ENCODE measurements at places on chromosomes 7 and 10.

DNA sequence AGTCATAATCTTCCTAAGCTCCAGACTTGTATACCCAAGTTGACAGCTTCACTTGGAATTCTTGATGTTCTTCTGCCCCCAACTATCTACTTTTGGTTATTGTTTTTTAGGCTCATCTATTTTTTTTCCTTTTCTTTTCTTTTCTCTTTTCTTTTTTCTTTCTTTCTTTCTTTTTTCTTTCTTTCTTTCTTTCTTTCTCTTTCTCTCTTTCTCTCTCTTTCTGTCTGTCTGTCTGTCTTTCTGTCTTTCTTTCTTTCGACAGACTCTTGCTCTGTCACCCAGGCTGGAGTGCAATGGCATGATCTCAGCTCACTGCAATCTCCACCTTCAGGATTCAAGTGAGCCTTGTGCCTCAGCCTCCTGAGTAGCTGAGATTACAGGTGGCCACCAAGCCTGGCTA is 36.5 kb downstream of the KMT2E start:
- DNase-seq: no peak

DNA sequence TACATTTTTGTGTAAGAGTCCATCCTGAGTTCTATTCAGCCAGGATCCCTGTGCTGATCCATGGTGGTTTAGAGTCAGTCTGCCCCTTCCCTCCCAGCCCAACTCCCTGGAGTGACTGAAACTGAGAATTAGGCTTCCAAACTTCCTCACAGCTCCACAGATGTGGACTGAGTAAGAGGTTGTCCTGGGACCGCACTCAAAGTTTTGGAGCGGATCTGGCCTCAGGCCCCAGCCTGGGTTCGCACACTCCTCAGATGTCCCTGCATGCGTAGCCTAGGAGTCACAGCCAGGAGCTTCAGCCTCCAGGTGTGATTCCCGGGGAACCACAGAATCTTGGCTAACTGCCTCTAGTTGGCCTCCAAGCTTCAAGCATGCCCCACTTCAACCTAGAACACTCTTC is 218.1 kb downstream of the C7orf25 start:
- no peak for DNase-seq

DNA sequence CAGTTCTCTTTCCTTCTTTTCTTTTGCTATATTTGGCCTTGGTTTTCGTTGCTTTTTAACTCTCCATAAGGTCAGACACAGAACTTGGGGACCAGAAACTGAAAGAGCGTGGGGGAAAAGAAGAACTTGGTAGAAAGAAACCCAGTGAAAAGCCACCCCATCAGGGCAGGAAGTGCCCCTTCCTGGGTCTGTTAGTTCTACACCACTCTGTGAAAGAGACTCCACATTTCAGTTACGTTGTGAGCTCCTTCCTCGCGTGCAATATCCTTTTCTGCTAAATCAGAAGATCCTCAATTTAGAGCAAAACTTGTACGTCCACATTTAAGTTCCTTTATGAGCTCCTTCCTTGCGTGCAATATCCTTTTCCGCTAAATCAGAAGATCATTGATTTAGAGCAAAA is 220.6 kb upstream of the FOXK1 start:
- DNase-seq: no peak

DNA sequence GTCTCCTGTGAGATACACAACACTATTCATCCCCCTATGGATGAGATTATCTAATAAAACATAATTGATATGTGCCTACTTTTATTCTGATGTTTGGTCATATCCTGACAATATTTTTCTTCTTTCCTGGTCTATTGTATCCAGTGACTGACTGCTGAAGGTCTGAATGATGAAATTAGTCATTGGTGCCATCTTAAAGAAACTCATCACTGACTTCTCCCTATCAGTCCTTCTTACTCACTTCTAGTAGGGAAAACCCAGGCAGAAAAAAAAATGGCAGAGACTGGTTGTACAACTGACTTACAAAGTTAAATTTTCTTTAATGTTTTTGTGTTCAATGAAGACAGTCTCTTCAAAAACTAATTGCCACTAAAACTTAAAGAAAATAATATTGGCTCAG is 377.4 kb downstream of the HTR7 start:
- no peak for DNase-seq

DNA sequence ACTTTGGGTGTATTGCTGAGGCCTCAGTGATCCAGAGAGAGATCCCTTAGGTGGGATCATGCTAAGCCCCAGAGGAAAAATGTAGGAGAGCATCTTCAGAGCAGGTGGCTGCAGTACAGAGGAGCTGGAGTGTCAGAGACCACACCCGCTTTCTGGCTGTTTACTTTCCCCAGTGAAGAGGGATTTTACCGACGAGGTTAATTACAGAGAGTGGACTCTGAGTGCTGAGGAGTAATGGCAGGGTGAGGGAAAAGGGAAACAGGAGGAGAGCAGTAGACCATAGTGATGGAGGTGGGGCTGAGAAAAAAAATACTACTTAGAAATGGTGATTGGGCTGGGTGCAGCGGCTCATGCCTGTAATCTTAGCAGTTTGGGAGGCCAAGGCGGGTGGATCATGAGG is 43.3 kb upstream of the HBP1 start:
- DNase-seq: no peak

GRCh38 chr7:29285444-29285793 is 90.8 kb downstream of the CHN2 start:
- no peak for DNase-seq

GRCh38 chr7:99562832-99563231 is 4.4 kb downstream of the ZNF655 start:
- DNase-seq: no peak

- no peak for DNase-seq
These were observed 100.4 kb downstream of the SGMS1 start for GRCh38 chr10:50523357-50523756.

GRCh38 chr10:5428133-5428532 is 15.8 kb downstream of the NET1 start:
- DNase-seq: no peak

DNA sequence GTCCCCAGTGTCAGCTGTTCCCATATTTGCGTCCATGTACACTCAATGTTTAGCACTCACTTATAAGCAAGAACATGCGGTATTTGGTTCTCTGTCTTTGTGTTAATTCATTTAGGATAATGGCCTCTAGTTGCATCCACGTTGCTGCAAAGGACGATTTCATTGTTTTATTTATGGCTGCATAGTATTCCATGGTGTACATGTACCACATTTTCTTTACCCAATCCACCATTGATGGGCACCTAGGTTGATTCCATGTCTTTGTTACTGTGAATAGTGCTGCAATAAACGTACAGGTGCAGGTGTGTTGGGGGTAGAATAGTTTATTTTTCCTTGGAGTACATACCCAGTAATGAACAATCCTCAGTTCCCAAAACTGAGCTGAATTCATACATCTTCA is 24.3 kb upstream of the TRIM56 start:
- DNase-seq: no peak

DNA sequence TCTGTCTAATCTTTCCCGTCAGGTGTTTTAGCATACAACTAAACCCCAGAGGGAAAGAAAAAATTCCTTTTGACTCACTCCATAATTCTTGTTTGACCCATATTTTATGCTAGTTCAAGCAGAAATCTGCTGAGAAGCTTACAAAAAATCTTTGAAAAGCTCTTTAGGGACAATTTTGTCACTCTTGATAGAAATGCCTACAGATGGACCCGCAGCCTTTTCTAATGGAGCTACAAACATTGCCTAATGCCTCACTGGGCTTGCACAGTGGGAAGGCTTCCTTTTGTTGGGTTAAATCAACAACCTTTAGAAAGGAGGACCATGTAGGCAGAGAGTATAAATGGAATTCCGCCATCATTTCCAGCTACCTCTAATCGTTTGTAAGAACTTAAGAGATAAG is 344.5 kb downstream of the PCLO start:
- no peak for DNase-seq

GRCh38 chr10:72146559-72147323 is 58.4 kb upstream of the SPOCK2 start:
- no peak for DNase-seq

- DNase-seq: no peak
These were observed 1.6 kb downstream of the DLX6 start for GRCh38 chr7:97006816-97007582.

GRCh38 chr7:29935111-29935510 is 54.5 kb downstream of the SCRN1 start:
- no peak for DNase-seq

- no peak for DNase-seq
These were observed 710.1 kb upstream of the KCND2 start for GRCh38 chr7:119562839-119563238.

DNA sequence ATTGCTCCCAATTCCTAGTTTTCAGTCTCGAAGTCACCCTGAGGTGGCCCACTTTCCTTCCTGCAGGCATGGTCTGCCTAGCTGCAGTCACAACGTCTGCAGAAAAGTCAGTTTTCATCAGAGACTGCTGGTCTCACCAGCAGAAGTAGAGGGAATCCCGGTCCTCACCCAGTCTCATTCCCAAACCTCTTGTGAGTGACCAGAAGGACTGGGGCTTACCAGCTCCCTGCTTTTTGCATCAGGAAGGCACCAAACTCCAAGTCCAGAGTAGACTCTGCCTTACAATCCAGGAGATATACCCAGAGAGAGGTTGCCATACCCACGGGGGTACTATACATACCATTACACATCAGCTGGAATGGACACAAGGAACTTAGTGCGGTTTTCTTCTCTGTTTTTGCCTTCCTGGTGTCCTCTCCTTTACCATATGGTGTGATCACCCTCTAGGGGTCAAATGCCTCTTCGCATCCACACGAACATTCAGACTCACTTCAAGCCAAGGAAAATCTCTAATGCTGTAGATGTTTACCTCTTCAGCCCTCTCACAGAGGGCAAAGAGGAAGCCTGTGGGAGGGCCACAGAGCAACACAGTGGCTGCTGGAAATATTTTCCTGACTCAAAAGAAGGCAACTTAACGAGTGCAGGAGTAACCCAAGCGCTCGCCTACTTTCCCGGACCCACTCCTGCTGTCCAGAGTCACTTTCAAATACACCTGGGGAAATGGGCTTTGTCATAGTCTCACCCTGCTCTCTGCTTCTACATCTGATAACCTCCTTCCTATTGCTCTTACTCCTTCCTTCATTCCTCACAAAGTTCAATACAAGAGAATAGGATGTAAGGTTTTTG is 220.9 kb downstream of the C7orf25 start:
- DNase-seq: no peak

GRCh38 chr7:130228840-130229502 is 21.3 kb downstream of the SSMEM1 start:
- no peak for DNase-seq

DNA sequence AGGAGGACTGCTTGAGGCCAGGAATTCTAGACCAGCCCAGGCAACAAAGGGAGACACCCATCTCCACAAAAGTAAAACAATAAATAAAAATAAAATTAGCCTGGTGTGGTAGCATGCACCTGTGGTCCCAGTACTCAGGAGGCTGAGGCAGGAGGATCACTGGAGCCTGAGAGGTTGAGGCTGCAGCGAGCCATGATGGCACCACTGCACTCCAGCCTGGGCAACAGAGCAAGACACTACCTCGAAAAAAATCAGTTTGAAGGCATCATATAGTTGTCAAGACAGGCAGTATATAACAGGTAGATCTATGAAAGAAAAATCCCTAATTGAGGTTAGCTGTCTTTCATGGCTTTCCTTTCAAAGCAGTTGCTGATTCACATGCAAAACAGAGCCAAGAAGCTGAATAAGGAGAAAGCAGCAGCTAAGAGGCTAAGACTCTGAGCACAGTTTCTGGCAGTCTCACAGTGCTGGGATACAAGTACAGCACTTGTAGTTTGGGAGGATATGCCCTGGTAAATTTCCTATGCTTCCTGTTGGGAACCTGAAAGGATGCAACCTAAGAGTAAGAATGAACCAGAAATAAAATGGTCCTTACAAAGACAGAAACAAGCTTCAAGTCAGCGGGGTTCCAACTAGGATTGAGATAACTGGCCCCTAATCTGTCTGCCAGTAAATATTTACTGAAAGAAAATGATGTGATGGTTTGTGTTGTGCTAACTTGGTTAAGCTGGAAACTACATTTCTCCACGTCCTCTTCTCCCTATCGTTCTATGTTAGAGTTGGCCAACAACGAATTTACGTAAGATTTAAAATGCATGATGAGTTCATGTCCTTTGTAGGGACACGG is 368.5 kb upstream of the HPS1 start:
- DNase-seq: no peak

DNA sequence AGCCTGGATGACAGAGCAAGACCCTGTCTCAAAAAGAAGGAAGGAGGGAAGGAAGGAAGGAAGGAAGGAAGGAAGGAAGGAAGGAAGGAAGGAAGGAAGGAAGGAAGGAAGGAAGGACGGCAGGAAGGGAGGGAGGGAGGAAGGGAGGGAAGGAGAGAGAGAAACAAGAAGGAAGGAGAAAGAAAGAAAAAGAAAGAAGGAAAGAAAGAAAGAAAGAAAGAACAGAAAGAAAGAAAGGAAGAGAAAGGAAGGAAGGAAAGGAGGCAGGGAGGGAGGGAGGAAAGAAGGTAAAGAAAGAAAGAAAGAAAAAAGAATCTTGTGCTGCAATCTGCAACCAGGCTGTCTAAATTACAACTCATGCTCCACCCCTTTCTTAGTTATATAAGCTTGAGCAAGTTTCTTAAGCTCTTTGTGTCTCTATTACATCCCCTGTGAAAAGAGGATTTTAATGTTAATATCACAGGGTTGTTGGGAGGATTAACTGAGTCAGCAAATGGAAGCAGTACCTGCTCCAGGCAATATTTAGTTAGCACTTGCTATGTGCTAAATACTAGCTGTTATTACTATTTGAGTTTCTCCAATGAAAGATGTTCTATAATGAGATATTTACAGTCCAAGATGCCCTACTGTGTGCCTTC is 917.9 kb upstream of the AUTS2 start:
- no peak for DNase-seq

DNA sequence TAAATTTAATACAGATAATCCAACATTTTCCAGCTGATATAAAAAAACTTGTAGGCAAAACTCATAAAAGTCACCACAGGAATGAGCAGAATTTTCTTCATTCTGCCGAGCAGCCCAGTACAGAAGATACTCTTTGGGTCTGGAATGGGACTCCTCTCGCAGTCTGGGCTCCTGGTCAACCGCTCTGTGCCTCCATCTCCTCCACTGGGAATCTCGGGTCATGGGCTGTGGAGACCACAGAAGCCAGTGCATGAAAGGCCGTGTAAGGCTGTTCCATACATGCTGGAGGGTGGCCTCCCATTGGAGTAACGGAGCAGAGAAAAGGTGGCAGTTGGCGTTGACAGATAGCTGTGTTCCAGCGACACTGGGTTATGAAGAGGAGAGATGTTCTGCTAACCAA is 616.4 kb upstream of the MGMT start:
- DNase-seq: no peak

GRCh38 chr7:43648473-43649406 is 65.8 kb downstream of the STK17A start:
- DNase-seq: no peak

- DNase-seq: no peak
These were observed 134.6 kb downstream of the ZNF467 start for GRCh38 chr7:149638566-149639320.

- DNase-seq: no peak
These were observed 45.0 kb upstream of the TSPAN13 start for GRCh38 chr7:16708511-16708910.

Data from D341Med (cell line).